ENCODE measurements at places on chromosomes 3 and 15.
A peak's percentile ranks its signal among the peaks of the same experiment; 100 is the strongest.

DNA sequence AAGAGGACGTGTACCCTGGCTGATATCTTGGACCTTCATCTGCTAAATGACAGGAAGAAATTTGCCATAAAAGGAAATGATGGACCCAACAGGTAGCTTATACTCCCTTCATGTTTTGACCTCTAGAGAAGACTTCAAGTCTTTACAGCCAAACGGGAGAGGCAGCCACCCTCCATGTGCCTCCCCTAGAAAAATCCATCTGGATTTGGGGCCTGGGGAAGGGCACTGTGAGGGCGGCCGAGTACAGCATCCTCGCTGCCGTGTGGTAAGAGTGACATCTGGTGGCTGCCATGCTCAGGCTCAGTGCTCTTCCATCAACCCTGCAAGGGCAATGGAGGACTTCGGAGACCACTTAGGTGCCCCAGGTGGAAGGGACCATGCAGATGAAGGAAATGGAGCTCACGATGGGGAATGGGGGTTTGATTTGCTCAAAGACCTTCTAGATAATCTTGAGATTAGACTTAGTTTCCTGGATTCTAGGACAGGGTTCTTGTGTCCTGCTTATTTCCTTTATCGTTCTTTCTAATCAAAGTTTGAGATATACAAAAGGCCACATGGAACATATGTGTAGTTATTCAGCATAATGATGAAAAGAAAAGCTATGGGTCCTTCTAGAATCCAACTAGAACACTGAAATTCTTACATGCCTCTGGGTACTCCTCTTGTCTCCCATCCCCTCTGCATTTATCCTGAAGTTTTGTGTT lies 44.4 kb downstream of the AQP9 start:
- peak; percentile 51 for DNase-seq

DNA sequence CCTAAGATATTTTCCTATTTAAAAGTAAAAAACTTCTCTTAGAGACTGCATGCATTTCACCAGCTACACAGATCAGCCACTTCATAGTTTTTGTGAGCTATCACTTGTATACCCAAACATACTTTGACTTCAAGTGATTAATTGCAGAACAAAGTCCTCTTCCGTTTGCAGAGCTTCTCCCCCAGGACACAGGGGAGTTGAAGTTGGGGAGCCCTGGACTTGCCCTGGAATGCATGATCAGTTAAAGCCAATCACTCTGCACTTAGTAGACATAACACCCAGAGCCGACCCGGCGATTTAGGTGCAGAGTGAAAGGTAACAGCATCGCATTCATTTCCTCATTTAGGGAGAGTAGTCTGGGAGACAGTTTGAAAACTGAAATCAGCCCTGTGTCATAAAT lies 70.1 kb downstream of the GREM1 start:
- no peak for DNase-seq

- DNase-seq, result no peak
These were observed 56.2 kb downstream of the CEMIP start for GRCh38 chr15:80835336-80835735.

GRCh38 chr3:117052395-117052794 lies 342.8 kb downstream of the TUSC7 start:
- DNase-seq, result no peak

DNA sequence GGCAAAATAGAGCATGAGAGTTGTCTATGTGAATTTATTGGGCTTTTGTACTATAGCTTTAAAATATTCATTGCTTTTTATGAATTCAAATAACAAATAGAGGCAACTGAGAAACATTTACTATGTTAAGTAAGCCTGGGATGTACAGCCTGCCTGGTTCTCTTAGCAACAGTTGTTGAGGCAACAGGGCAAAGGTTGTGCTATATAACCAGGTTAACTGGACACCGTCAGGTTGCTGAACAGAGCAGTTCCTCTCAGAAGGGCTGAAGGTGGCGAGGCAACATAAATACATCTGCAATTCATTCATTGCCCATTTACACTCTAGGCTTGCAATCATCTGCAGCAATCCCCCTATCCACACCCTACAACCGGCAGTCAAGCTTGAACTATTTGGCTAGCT lies 78.2 kb downstream of the GTF2E1 start:
- no peak for DNase-seq

- no peak for DNase-seq
These were observed 21.1 kb downstream of the OXNAD1 start for GRCh38 chr3:16286161-16286560.

GRCh38 chr3:32312251-32312650 lies 73.8 kb downstream of the CMTM8 start:
- no peak for DNase-seq

DNA sequence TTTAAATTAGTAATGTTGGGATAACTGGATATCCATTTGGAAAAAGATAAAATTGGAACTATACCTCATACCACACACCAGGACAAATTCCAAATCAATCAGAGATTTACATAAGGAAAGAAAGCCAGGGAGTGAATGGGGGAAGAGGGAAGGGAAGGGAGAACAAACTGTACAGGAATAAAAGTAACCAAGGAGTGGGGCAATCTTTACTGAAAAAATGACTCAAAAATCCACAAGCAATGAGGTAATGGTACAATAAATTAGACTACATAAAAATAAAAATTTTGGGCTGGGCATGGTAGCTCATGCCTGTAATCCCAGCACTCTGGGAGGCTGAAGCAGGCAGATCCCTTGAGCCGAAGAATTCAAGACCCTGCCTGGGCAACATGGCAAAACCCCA lies 82.6 kb downstream of the MLH1 start:
- DNase-seq, result no peak

DNA sequence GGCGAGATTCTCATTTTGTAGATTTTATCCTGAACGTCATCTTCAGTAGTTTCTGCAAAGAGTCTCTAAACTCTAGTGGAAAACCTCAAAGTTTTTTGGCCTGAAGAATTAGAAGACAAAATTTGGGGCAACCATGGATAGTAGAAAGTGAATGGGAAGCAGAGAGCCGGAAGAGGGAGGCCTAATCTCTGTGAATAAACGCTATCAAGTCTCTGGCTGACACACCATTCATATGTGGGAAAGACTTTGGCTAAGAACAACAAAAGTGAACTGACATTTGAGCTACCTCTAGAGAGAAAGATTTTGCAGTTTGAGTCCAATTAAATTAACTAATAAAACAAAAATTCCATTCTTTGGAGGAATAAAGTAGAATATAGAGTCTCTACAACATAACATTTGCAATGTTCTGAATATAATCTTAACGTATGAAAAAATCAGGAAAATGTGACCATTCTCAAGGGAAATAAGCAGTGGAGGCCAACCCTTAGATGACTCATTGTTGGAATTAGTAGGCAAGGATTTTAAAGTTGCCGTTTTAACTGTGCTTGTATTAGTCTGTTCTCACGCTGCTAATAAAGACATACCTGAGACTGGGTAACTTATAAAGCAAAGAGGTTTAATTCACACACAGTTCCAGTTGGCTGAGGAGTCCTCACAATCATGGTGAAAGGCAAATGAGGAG lies 184.6 kb downstream of the C3orf38 start:
- DNase-seq, result no peak

GRCh38 chr3:190870127-190870526 lies 7.6 kb upstream of the GMNC start:
- DNase-seq, result no peak

GRCh38 chr15:77557564-77557963 lies 75.1 kb downstream of the LINGO1 start:
- no peak for DNase-seq

DNA sequence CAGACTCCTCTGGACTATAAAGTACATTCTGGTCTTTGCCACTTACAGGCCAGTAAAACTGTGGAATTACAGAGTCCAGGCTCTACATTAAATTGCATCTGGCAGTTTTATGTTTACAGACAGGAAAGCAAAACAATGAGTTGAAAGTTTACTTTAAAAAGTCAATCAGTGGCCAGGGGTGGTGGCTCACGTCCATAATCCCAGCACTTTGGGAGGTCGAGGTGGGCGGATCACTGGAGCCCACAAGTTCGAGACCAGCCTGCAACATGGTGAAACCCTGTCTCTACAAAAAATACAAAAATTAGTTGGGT lies 53.8 kb downstream of the TM4SF4 start:
- no peak for DNase-seq

- no peak for DNase-seq
These were observed 937.0 kb downstream of the IGSF11 start for GRCh38 chr3:118097660-118098059.

- no peak for DNase-seq
These were observed 6.8 kb downstream of the PCSK6 start for GRCh38 chr15:101482526-101483371.

DNA sequence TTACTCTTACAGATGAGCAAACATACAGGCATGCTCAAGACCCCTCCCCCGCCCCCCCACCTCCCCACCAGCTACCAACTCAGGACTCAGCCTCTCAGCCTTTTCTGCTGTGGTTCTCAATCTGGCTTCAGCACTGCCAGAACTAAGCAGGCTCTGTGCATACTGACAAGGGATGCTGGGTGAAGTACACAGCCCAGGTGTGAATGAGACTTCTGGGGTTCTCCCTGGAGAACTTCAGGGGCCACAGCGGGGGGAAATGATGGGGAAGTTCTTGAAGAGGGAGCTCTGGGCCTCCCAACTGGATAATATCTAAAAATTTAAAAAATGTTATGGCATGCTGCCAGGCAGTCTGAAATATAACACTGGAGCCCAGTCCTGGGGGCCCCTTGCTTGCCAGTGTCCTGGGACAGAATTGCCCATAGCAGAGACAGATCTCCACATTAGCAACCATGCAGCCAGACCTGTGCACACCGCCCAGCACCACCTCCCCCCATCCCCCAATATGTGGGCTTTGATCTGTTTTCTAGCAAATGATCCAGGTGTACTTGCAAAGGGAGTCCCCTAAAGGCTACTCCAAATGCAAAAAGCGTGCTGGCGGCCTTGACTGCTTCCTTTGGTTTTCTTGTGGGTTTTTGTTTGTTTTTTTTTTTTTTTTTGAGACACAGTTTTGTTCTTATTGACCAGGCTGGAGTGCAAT lies 41.4 kb downstream of the PGPEP1L start:
- DNase-seq, result no peak

DNA sequence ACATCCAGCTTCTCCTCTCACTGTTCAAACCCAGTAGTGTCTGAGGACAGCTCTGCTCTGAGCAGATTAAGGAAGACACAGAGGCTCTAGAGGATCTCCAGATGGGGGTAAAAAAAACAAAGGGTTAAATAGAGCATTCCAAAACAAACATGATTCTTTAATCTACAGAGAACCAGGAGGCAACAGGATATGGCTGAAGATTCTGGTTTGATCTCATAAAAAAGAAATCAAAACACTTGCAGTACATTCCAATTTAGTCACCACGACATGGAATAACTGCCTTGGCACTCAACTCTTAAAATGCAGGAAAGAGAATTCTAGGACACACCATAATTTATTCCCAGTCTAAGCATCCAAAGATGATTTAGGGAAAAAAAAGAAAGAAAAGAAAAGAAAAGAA lies 32.0 kb downstream of the TM4SF4 start:
- DNase-seq, result no peak

DNA sequence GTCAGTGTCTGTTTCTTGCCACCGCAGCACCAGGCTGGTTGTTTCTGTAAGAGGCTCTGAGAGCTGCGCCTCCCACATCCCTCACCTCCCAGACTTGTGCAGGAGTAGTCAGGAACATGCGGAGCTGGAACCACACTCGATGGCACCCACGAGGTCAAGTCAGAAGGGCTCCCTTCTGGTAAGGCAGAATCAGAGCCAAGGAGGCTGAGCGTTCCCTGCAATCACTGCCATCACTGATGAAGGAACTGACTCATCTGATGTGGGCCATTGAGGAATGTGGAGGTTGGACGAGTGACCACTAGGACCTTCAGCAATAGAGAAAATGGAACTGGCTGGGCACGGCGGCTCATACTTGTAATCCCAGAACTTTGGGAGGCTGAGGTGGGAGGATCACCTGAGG lies 35.7 kb upstream of the BLM start:
- DNase-seq, result no peak

GRCh38 chr3:27138562-27138961 lies 230.6 kb downstream of the NEK10 start:
- no peak for DNase-seq

DNA sequence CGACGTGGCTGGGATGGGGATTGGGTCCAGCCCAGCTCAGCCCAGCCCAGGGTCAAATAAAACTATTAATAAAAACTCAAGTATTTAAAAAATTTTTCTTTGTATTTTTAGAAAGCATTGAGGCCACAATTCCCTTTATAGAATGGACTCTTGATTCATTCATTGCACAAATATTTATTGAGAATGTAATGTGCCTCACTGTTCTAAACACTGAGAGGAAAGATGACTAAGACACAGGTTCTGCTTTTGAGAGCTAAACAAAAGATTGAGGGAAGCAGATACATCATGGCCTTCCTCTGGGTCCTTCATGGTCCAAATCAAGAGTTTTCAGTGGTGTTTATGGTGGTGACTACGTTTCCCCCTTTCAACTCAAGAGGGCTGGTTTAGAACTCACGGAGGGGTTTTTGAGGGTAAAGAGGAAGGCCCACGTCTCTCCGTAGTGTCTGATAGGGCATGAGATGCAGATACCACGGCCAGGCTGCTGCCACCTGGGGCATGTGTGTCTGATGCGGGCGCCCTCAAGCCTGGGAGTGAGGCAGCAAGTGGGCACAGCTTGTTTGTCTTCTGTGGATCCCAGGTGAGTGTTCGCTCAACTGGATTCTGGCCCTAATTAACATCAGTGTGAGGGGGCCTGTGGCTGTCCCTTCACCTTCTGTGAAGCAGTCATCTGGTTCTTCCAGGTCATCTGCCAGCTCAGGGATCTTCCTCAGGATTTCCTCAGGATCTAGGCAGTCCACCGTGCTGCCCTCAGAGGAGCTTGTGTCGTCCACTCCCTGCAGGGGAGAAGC lies 73.5 kb upstream of the SCN5A start:
- DNase-seq, result no peak

DNA sequence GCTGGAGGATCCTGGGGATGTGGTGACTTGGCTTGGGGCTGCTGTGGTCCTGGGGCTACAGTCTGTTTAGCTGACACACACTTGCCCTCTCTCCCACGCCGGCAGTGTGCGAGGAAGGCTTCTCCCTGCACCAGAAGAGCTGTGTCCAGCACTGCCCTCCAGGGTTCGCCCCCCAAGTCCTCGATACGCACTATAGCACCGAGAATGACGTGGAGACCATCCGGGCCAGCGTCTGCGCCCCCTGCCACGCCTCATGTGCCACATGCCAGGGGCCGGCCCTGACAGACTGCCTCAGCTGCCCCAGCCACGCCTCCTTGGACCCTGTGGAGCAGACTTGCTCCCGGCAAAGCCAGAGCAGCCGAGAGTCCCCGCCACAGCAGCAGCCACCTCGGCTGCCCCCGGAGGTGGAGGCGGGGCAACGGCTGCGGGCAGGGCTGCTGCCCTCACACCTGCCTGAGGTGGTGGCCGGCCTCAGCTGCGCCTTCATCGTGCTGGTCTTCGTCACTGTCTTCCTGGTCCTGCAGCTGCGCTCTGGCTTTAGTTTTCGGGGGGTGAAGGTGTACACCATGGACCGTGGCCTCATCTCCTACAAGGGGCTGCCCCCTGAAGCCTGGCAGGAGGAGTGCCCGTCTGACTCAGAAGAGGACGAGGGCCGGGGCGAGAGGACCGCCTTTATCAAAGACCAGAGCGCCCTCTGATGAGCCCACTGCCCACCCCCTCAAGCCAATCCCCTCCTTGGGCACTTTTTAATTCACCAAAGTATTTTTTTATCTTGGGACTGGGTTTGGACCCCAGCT lies 2.9 kb upstream of the FES start:
- no peak for DNase-seq

- DNase-seq, result no peak
These were observed 13.0 kb upstream of the CSK start for GRCh38 chr15:74768771-74769342.
